ENCODE measurements at places on chromosomes 16 and 17.

DNA sequence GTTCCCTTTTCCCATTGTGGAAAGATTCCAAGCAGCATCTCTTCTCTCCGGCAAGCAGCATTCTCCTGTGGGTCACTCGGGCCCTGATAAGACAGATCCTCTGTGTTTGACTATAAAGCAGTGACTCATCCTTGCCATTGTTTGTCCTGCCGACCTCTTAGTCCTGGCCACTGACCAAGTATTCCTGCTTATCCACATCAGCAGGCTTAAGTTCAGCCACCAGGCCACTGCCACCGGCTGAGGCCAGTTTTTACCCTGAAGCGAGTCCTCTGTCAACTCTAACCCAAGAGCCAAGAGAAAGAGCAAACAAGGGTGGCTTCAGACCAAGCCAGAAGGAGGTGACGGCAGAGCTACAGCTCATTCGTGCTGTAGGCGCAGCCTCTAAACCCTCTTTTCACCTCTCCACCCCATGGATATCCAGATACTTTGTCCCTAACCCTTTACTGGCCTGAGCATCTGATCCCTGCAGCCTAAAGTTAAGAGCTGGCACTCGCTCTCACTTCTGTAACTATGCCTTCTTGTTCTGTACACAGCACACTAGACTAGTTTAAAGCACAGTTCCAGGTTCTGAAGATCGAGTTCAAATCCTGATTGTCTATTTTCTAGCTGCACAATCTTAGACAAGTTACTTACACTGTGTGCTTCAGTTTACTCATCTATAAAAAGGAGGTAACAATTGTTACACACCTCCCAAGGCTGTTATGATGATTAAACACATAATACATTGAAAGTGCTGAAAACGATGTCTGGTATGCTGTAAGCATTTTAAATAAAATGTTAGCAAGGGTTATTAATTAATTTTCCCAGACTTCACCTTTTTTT is 31.0 kb downstream of the SOX9 start:
- DNase-seq: no peak

- no peak for DNase-seq
These were observed 1.2 kb downstream of the ORMDL3 start for GRCh38 chr17:39926135-39926587.

- DNase-seq: no peak
These were observed 44.7 kb downstream of the ABCC1 start for GRCh38 chr16:15993946-15994665.

DNA sequence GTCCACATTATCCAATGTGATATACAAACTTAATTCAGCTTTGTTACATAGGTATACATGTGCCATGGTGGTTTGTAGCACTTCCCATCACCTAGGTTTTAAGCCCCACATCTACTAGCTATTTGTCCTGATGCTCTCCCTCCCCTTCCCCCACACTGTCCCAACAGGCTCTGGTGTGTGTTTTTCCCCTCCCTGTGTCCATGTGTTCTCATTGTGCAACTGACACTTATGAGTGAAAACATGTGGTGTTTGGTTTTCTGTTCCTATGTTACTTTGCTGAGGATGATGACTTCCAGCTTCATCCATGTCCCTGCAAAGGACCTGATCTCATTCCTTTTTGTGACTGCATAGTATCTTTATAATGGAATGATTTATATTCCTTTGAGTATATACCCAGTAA is 196.7 kb downstream of the CDH11 start:
- no peak for DNase-seq

GRCh38 chr17:61419496-61420046 is 19.9 kb downstream of the TBX2 start:
- DNase-seq: no peak

DNA sequence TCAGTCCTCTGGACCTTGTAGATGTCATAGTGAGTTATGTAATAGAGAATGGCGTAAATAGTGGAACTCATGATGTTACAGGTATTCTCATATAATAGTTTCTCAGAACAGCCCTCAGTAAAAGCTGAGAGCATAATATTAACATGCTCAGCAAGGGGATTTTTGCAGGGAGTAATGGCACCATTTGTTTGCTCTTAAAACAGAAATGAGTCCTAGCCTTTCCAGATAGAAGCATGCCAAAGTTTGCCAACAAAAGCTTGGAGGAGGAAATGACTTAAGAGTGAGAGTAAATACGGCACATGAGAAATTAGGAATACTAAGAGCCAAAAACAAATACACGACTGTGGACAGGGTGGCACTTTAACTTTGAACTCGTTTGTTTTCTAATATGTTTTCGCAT is 198.4 kb downstream of the ANKFN1 start:
- DNase-seq: no peak

GRCh38 chr16:85601272-85601639 is 11.9 kb upstream of the GSE1 start:
- no peak for DNase-seq

GRCh38 chr17:78684026-78684425 is 98.0 kb downstream of the CYTH1 start:
- no peak for DNase-seq

- no peak for DNase-seq
These were observed 759.7 kb downstream of the CDH11 start for GRCh38 chr16:64362193-64362592.

GRCh38 chr16:50745940-50746339 is 4.1 kb downstream of the CYLD start:
- DNase-seq: no peak

GRCh38 chr17:4604111-4604644 is 19.8 kb downstream of the SMTNL2 start:
- DNase-seq: no peak

GRCh38 chr16:16146380-16147315 is 76.6 kb downstream of the ABCC6 start:
- no peak for DNase-seq

- no peak for DNase-seq
These were observed 4.0 kb downstream of the WBP2 start for GRCh38 chr17:75850928-75851692.

- DNase-seq: no peak
These were observed 103.9 kb downstream of the SOCS1 start for GRCh38 chr16:11151885-11152629.

DNA sequence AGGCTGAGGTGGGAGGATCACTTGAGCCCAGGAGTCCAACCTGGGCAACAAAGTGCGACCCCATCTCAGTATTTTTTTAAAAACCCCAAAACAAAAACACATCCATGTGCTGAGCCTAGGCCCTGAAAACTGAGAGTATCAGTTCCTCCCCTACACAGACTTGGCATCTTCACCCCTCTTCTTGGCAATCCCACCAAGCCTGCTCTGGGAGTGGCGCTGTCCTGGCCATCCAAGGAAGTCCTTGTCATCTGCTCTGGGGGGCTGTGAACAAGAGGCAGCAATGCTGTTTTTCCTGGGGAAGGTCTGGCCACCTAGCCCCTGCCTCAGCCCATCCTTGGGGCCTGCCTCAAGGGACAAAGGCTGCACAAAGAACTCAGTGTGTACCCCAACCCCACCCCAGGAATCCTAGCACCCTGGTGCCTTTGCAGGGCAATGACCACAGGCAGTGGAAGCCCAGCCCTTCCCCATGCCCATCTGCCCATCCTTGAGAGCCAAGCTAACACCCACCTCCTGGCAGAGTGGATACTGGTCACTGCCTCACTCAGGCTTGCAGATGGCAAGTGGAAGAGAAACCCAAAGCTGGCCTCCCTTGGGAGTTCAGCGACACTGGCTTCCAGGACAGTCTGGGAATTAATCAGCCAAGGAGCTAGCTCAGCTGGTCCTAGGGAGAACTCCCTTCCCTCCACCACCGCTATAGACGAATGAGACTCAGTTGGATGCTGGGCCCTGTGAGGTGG is 14.8 kb upstream of the GFOD2 start:
- DNase-seq: no peak

DNA sequence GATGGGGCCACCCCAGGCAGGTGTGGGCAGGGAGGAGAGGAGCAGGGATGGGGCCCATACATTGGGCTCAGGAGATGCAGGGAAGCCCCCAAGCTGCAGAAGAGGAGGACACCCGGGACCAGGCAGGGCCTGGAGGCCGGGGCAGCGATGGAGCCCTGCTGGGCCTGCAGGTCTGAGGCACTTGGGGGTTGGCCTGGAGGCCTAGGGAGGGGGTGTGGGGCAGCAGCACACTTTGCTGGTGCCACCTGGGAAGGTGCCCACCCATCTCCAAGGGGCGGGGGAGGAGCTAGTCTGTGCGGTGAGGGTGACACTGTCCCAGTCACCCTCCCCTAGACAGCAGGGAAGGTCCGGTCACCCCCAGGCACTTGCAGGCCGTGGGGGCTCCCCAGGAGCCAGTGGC is 6.4 kb upstream of the CCDC57 start:
- DNase-seq: no peak

GRCh38 chr16:57092786-57093411 is 516 bp downstream of the CPNE2 start:
- DNase-seq: peak; percentile 49

DNA sequence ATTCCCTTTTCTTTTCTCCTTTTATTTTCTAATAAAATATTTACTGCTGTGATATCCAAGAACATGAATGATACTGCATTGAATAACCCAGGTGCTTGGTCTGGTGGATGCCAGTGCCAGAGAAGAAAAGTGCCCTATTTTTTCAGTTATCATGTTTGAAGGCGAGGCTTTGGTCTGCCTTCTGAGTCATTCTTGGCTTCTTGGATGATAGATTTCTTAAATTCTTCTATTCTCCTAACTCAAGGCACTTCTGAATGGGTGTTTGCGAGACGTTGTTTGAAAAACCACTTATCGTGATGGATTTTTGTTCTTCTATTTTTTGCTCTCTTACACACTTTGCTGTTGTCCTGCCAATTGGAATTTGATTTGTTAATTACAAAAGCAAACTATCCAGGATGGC is 66.7 kb downstream of the FTO start:
- DNase-seq: no peak

DNA sequence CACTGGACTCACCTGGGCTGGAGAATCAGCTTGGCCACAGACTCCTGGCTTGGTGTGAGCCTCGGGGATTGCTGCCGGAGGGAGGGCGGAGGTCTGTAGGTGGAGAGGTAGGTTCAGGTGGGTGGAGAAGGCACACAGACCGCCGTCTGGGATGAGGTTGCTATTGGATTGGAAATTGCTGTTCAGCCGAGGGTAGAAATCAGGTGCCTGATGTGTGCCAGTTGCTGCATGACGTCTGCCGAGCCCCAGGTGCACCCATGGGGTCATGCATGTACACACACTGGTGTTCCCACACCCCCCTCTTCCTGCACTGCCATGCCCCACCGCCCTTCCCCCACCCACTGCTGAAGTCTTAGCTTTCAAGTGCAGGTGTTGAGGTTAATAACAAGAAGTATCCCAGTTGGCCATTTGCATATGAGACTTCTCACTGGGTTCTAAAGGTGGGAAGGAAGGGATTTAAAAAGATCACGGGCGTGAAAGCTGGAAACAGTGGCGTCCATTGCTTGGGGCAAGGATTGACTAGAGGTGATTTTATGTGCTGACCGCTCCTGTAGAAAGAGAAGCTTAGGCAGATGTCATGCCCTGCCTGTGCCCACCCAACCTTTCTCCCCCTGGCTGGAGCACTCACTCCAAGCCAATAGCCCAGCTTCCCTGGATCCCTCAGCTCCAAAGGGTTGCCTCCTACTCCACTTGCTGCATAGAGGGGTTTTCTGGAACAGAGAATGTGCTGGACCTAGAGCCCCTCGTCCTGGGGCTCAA is 193.6 kb downstream of the CCDC182 start:
- no peak for DNase-seq

GRCh38 chr17:72122010-72122764 is 1.4 kb downstream of the SOX9 start:
- DNase-seq: no peak

GRCh38 chr17:38789185-38789584 is 10.2 kb downstream of the PIP4K2B start:
- no peak for DNase-seq

GRCh38 chr16:88971371-88972097 is 5.5 kb downstream of the CBFA2T3 start:
- DNase-seq: no peak

GRCh38 chr16:471353-472198 is 46.1 kb downstream of the RAB11FIP3 start:
- no peak for DNase-seq

- DNase-seq: no peak
These were observed 23.6 kb downstream of the RANBP10 start for GRCh38 chr16:67782567-67783352.

DNA sequence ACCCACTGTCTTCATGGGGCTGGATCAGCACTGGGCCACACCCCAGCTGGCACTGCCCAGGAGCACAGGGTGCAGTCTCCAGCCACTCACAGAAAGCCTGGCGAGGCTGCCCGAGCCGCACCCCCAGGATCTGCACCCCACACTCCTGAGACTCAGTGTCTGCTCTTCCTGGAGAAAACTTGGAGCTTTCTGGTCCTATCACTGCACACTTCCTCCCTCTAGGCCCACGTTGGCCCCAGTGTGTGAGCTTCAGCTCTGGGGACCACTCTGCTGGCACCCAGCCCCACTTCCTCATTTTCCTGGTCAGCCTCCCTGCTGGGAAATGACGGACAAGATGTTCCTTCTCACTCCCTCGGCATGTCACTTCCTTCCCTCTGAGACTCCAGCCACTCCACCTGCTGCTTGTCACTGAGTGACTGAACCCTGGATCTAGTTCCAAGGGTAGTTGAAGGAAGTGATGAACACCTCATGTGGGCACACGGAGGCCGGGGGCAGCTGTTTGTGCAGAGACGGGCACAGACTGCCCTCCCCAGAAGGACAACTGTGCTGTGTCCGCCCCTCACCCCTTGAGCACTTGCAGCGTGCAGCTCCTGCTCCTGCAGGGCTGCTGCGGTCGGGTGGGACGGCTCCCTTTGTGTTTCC is 29.0 kb downstream of the ZC3H18 start:
- DNase-seq: no peak

GRCh38 chr17:2406271-2406902 is 5.5 kb upstream of the MNT start:
- DNase-seq: no peak

DNA sequence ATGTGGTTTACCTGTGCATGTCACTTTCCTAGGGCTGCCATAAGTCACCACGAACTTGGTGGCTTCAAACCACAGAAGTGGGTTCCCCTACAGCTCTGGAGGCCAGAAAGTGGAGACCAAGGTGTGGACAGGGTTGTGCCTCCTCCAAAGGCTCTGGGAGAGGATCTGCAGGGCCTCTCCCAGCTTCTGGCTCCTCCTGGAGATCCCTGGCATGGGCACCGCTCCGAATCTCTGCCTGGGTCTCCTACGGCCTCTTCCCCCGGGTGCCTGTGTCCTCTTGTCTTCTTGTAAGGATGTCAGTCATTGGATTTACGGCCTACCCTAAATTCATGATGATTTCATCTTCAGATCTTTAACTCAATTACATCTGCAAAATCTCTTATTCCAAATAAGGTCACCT is 2.5 kb upstream of the SRRM2 start:
- no peak for DNase-seq

- DNase-seq: peak; percentile 63
These were observed at the start of gene NOL3 for GRCh38 chr16:67170168-67170948. NOL3 (plus strand) TSS chr16:67170538.

GRCh38 chr16:75197522-75198134 is 9.3 kb downstream of the CTRB2 start:
- no peak for DNase-seq

DNA sequence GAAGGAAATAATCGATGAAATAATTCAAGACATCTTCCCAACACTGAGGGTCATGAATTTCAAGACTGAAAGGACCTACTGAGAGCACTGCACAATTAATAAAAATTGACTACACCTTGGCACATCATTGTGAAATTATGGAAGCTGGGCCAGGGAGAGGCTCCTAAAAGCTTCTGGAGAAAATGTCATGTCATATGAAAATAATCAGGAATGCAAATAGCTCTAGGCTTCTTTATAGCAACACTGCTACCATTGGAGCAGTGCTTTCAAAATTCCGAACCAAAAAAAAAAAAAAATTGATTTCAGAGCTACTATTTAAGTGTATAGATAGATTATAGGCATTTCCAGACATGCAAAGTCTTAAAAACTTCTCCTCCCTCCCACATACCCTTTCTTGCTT is 6.4 kb upstream of the ALOX15B start:
- DNase-seq: no peak

- no peak for DNase-seq
These were observed 12.6 kb upstream of the CLTC start for GRCh38 chr17:59607061-59607460.

Measured in NCI-H1930 (cell line).